ENCODE measurements at places on chromosomes 16 and 17.

DNA sequence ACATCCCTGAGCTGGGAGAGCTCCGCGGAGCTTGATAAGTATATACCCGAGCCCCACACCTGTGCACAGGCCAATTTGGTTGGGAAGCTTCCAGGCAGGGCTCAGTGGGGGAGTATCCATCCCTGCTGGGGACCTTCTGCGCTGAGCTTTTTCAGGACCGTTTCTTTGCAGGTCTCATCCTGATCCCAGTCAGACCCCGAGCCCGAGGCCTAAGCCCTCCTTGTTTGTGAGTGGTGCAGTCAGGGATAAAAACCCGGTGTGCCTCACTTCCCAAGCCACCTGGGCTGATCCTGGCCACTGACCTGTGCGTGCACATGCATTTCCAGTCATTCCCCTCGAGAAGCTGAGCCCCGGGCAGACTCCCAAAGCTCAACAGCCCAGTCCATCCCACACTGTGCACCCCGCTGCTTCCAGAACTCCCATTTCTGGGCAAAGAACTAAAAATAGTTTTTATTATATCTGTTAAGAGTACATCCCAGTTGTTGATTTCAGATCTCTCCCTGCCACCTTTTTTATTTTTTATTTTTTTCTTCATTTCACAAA is 27.3 kb upstream of the NAT9 start:
- no peak for DNase-seq

GRCh38 chr17:32658470-32659418 is 172.0 kb downstream of the CDK5R1 start:
- DNase-seq: no peak

DNA sequence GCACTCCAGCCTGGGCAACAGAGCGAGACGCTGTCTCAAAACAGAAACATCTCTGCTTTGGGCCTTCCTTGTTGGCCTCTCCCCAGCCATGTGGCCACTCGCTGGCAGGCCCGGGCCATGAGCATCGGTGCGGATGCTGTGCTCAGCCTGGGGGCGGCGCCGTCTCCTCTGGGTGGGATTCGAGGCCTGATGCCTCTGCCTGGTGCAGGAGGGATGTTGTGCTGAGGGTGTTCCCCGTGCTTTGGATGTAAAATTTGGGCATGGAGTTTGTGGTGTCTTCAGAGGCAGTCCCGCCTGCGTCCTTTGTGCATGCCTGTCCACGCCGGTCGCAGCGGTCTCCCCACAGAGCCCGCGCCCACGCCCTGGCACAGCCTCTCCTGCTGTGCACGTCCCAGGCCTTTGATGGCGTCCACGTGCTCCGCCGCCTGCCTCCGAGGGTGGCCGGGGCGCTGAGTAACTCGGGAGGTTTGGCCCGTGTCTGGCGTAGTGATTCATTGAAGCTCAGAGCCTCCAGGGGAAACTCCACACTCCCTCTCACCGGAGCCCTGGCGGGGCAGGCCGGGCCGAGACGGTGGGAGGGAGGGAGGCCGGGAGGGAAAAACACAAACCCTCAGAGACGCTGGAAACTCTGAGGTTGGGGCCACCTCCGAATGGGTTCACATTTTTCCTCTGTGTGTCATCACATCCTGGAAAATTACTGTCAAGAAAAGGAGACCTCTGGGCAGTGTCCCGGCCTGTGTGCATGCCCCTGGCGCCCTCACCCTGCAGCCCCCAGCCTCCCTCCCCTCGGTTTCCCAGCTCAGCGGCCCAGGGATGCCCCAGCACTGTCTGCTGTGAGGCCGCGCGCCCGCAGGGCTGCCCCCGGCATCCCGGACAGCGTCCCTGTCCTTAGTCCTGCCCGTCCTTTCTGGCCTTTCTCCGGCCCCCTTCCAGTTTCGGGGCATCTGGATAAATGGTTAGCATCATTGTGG is 19.0 kb downstream of the CENPX start:
- DNase-seq: no peak

DNA sequence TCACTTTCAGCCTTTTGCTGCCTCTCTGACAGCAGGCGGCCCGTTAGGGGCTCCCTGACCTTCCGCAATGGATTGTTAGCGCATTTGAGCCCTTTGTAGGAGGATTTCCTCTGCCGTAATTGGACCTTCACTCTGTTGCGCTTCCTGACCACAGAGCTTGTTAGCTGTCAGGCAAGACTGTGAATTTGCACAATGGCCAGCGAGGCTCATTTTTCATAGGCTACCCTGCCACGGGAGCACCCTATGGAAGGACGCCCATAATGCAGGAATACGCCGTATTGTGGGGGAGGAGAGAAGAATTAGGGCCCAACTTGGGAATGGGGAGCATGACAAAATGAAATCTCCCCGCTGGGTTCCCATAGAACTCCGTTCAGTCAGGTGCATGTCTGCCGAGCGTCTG is 205.2 kb upstream of the NLRP1 start:
- no peak for DNase-seq

DNA sequence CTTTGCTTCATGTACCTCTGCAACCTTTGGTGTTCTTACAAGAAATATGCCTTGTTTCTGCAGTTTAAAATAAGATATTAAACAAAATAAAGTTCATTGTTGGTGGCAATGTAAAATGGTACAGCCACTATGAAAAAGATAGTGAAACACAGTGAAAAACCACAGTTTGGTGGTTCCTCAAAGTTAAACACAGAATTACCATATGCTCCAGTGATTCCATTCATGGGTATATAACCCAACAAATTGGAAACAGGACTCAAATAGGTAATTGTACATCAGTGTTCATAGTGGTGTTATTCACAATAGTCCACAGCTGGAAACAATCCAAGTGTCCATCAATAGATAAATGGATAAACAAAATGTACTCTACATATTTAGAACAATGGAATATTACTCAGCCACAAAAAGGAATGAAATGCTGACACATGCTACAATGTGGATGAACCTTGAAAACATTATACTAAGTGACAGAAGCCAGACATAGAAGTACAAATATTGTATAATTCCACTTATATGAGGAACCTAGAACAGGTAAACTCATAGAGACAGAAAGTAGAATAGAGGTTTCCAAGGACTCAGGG is 49.2 kb downstream of the CUEDC1 start:
- no peak for DNase-seq

- no peak for DNase-seq
Measured at GRCh38 chr17:56141046-56141839, 12.0 kb upstream of the ANKFN1 start.

GRCh38 chr16:24138575-24138974 is 117.6 kb upstream of the CACNG3 start:
- DNase-seq: no peak

GRCh38 chr17:66678061-66678460 is 156.9 kb upstream of the CACNG5 start:
- no peak for DNase-seq

- no peak for DNase-seq
Measured at GRCh38 chr17:77085926-77086432, 54.8 kb upstream of the SEC14L1 start.
